ENCODE measurements at places on chromosomes 5 and 9.
A peak's percentile ranks its signal among the peaks of the same experiment; 100 is the strongest.

- no peak for DNase-seq
These were observed 1.2 kb upstream of the BTF3 start for GRCh38 chr5:73496984-73497457.

DNA sequence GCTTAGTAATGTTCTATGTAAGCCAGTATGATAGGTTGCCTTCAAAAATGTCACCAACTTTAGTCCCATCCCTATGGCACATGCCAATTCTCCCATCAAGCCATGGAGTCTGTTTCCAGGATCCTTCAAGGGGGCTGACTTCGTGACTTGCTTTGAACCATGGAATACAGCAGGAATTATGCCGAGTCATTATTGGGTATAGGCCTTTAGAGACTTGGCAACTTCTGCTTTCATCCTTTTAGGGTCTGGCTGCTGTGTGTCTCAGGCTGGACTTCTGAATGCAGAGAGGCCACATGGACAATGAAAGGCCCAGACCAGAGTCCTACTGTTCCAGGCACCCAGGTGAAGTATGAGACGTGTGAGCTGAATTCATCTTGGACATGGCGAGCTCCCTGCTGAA is 109.8 kb downstream of the DENND1A start:
- no peak for DNase-seq

GRCh38 chr5:163964671-163965070 is 459.3 kb downstream of the MAT2B start:
- DNase-seq, result no peak

- DNase-seq, result no peak
These were observed 92.4 kb downstream of the ARL15 start for GRCh38 chr5:54217826-54218503.

DNA sequence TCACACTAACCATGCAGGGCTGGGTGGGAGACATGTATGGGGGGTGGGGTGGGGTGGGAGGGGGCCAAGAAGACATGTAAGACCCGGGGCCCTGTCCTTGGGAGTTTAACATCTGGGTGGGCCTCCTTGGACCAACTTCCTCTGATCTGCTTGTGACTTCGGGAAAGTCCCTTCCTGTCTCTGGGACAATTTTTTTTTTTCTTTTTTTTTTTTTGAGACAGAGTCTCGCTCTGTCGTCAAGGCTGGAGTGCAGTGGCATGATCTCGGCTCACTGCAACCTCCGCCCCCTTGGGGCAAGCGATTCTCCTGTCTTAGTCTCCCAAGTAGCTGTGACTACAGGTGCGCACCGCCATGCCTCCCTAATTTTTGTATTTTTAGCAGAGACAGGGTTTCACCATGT is 23.8 kb upstream of the IER5L start:
- no peak for DNase-seq

DNA sequence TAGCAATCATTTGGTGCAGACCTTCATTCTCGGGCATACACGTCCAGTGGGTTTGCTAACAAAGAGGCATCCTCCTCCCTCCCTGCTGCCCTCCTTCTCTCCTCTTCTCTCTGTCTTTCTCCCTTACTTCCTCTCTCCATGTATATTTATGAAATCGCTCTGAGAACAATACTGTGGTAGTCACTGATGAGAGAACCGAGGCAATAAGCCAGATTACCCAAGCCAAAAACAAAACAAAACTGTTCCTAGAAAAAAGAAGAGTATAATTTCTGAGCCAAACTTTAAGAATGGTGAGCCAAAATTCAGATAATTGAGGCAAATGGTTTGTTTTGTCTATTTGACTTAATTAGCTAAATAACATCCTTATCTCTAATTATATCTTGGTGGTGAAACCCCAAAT is 15.8 kb upstream of the HMHB1 start:
- no peak for DNase-seq

DNA sequence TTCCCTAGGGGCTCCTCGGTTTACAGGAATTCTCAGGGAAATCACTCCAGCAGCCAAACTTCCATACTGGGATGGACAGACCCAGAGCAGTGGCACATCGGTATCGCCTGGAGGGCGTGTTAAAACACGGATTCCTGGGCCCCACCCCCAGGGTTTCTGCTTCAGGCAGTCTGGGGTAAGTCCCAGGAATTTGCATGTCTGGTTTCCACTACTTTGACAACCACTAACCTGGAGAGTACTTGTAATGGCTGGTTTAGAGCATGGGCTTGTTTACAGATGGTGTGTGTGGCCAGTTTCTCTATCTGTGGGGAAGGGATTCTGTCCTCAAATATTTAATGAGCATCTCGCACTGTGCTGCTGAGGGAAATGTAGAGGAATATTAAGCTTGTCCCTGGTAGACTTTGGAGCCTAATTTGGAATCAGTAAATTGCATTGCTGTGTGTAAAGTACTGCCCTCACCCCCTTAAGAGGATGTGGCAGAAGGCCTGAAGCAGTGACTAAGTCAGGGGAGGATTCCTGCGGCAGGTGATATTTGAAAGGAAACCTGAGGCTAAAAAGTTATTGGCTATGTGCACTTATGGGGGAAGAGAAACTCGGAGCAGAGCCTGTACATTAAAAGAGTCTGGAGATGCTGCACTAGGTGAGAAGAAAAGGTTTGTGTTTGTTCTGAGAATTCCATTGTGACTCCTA is 18.6 kb upstream of the TJP2 start:
- no peak for DNase-seq

GRCh38 chr5:40688996-40689395 is 9.3 kb downstream of the PTGER4 start:
- no peak for DNase-seq

DNA sequence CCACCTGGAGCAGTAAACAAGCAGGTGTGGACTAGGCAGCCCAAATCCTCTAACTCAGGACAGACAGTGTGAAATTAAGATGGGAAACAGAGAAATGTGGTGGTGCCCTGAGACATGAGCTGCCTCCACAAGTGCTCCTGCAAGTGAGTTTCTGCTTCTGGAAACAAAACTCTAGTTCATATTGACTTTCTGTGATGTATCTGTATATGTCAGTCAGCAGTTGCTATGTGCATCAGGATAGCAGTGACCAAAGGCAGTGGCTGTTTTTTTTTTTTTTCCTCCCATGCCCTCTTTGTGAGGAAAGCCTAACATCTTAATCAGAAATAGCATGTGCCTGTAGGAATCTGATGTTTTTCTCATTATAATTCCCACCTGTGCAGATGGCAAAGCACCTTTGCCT is 318.4 kb upstream of the SEMA6A start:
- no peak for DNase-seq

DNA sequence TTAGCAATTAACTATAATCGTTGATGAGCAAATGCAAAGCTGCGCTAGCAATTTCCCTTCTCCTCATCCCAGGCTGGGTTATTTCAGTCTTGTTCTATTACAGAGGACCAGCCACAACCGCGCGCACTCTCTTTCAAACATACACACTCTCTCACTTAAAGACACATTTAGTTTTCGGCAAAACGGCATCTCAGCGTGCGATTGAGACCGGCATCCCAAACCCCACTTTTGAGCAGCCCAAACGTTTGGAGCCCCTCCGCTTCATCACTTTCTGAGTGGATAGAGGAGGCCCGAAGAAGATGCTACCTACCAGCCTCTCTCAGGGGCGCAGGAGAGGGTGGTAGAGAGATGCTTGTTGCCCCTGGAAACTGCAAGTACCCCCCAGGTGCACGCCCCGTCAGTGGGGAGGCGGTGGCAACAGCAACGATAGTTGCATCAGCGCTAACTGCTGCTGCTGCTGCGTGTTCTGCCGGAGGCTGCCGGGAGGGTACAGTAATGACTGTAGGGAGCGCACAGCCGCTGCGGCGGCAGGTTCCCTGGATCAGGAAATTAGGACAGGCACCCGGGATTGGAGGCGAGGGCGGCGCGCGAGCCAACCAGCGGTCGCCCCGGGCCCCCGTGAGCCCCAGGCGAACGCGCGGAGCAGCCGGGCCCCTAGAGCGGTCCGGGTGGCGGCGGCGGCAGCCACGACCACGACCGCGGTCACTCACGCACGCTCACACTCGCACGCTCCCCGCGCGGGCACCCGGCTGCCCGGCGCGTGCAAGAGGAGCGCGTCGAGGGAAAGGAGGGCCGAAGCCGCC is 467 bp upstream of the VLDLR start:
- DNase-seq, result peak; percentile 48

- DNase-seq, result no peak
These were observed 30.8 kb upstream of the TNC start for GRCh38 chr9:115148721-115149120.

- no peak for DNase-seq
These were observed 33.2 kb downstream of the TNC start for GRCh38 chr9:115084709-115085108.

DNA sequence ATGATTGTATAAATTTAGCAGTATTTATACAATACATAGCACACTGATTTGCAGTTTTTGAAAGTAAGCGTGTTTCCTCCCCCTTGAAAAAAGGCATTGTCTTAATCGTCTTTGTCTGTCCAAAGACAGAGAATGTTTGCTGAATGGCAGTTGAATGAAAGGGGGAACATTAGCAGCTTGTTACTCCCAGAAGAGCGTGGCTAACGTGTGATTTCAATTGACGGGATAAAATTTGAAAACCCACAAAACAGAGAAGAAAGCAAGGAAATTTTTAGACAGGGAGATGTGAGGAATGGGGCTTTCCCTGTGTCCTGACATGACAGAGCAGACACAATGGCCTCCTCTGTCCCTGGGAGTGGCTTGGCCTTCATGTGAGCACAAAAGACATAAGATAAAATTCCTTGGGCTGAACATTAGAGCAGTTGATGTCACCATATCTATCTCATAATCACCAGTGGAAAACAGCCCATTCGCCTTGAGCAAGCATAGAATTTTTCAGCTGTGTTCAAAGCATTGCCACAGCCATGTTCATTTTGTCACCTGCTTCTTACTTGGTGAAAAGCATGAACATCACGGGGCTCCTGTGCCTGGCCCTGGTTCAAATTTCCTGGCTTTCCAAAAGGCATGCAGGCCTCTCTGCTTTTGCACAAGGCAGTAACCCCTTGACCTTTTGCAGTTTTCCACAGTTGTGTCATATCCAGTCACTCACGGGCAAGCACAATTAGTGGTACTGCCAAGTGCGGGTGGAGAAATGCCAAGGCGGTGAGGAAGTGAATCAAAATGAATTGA is 126.9 kb downstream of the TLE1 start:
- DNase-seq, result no peak

- no peak for DNase-seq
These were observed 24.2 kb upstream of the RNU6ATAC start for GRCh38 chr9:134188386-134189144.

DNA sequence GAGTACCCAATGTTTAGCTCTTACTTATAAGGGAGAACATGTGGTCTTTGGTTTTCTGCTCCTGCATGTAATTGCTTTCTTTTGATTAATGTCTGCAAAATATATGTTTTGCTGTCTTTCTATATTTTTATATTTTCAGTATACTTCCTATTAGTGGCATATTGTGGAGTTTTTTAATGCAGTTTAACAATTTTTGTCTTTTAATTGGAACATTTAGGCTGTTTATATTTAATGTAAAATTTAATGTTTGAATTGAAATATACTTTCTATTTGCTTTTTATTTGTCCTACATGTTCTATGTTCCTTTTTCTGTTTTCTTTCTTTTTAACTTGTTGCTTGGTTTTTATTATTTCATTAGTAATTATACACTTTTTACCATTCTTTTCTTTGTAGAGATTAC is 4.9 kb downstream of the ECM2 start:
- no peak for DNase-seq

DNA sequence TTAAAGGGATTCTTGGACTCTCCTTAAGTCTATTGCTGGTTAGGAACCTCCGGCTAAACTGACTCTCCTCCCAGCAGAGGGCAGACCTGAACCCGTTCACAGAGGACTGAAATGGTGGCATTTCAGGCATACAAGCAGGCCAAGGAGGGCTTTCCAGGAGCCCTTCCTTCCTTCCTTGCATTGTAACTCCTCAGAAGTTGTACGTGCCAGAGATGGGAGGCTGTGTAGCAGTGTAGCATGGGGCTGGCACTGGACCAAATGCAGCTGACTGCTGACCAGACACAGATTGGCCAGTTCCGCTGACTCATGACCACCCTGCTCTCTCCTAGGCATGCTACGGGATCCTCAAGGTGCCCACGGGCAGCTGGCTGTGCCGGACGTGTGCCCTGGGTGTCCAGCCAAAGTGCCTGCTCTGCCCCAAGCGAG is 36.4 kb downstream of the JADE2 start:
- no peak for DNase-seq

DNA sequence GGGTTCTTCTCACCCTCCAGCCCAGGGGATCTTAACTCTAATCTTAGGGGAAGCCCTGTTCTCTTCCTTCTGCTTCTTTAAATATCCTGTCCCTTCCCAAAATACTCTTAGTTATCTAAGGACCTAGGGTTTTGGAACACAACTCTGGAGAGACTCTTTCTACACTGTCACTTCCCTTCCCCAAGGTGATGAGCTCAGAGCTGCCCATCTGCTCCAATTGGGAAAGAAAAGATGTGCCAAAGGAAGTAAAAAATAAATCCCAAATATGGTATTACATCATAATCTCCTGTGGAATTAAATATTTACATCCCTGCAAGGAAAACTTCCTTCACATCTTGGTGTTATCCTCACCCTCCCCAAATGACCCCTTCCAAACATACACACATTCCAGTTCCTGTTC is 291.2 kb downstream of the EPB41L4A start:
- no peak for DNase-seq

DNA sequence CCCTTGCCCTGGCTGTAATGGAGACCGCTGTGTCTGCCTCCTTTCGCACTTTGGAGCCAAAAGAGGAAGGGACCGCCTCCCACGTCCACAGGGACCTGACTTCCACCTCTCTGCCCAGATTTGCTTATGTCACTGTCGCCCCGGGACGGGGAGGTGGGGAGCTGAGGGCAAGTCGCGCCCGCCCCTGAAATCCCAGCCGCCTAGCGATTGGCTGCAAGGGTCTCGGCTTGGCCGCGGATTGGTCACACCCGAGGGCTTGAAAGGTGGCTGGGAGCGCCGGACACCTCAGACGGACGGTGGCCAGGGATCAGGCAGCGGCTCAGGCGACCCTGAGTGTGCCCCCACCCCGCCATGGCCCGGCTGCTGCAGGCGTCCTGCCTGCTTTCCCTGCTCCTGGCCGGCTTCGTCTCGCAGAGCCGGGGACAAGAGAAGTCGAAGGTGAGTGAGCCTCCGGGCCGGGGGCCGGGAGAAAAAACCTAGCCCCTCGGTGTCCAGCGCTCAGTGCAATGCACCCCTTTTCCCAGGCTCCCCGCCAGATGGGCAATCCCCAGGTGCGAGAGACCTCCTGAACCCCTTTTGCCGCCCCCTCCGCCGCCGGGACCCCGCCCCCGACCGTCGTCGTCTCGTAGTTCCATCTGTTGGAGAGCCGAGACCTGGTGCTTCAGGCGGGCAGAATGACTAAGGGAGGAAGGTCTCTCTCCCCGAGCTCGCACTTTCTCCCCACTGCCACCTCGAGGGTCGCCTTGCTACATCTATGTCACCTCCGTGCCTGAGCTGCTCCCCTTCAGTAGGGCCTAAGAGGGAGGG is at the start of gene GPX3:
TSS of gene GPX3 (plus strand) at position 288 of the 807 bp plus-strand sequence. CDS start at position 352, 64 bp downstream.
- DNase-seq, result peak; percentile 40

GRCh38 chr5:147844846-147845245 is 13.4 kb upstream of the SPINK1 start:
- DNase-seq, result no peak

DNA sequence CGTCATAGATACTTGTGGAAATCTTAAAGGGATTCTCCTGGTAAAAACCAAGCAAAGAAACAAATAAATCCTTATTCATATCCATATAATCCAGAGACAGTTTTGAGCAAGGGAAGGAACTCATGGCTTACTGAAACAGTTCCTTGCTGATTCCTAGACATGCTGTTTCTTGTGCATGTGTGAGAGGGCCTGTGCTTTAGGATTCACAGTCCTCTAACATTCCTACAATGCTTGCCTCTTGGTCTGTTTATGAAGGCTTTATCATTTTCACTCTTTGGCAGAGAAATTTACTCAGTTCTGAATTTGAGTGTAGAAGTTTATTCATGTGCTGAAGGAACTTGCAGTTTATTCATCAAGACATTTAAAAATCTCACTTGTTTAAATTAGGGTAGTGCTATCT is 123.4 kb downstream of the RPS23 start:
- no peak for DNase-seq

Measured in GM06990 (cell line).